ENCODE measurements at places on chromosomes 12 and 14. TPM values are rescaled to one million over a fixed set of nuclear protein-coding genes. Genes with fewer than 3 reads are reported as not detected.

The GPRC5A gene
- total RNA-seq: 0.22 TPM

The GLT1D1 gene
- not detected for total RNA-seq

The KRT71 gene
- total RNA-seq: not detected

The IRF9 gene
- total RNA-seq: 25.1 TPM

The SRP54 gene
- total RNA-seq: 60.2 TPM

The CACNA1C gene
- 5.2 TPM for total RNA-seq
